Sciatic nerve (tissue), 2 donors: ENCODE measurements at places on chromosomes 5 and 9. TPM values are rescaled to one million over a fixed set of nuclear protein-coding genes. Genes with fewer than 3 reads are reported as not detected.

DNA sequence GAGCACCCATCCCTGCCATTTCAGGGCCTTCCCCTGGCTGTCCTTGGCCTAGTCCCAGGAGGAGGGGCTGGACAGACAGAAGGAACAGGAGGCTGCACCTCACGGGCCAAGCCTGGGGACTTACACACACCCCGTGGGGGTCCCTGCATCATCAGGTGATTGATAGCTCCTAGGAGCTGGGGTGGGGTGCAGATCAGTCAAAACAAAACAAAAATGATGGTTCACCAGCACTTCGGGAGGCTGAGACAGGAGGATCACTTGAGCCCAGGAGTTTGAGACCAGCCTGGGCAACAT lies 169.3 kb downstream of the GAPVD1 start:
- DNase-seq, result no peak

Gene BHMT
- total RNA-seq, result 3.2 TPM

GRCh38 chr5:173834071-173834771 lies 53.9 kb upstream of the CPEB4 start:
- no peak for DNase-seq

GRCh38 chr5:133877351-133878235 lies 90.8 kb downstream of the C5orf15 start:
- DNase-seq, result no peak

- no peak for DNase-seq
These were observed 51.2 kb downstream of the CHD1 start for GRCh38 chr5:98877600-98877999.

Gene SOX30
- total RNA-seq, result 0.13 TPM

- DNase-seq, result no peak
These were observed 142.9 kb downstream of the NR2F1-AS1 start for GRCh38 chr5:93438124-93438523.

Gene CDH6
- 24.5 TPM for total RNA-seq
